H9 (cell line): ENCODE measurements at places on chromosomes 12 and 14. TPM values are rescaled to one million over a fixed set of nuclear protein-coding genes. Genes with fewer than 3 reads are reported as not detected.

DNA sequence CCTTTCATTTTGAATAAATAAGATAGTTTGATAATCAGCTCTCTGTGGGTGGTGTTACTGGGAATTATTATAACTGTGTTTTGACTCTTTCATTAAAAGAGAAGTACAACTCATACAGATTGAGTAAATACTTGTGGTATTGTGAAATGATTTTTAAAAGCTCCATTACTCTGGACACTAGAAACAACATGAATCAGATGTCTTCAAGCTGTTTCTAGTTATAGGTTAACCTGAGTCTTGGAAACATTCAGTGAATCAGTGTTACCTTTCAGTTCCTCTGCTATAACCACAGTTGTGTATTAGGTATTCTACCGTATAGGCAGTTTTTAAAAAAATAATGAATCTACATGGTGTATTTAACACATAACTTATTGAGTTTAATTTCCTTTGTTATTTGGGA, 128.4 kb upstream of the SSTR1 start:
- no peaks in the 10 kb centered on the region for H3K27me3 ChIP-seq
- H3K4me1 ChIP-seq: peaks cover 5% of the 10 kb centered on the region
- no peak overlapping the region for H3K4me3 ChIP-seq
- H3K36me3 ChIP-seq: no peaks in the 10 kb centered on the region; the same call in 1 of the 2 replicates

DNA sequence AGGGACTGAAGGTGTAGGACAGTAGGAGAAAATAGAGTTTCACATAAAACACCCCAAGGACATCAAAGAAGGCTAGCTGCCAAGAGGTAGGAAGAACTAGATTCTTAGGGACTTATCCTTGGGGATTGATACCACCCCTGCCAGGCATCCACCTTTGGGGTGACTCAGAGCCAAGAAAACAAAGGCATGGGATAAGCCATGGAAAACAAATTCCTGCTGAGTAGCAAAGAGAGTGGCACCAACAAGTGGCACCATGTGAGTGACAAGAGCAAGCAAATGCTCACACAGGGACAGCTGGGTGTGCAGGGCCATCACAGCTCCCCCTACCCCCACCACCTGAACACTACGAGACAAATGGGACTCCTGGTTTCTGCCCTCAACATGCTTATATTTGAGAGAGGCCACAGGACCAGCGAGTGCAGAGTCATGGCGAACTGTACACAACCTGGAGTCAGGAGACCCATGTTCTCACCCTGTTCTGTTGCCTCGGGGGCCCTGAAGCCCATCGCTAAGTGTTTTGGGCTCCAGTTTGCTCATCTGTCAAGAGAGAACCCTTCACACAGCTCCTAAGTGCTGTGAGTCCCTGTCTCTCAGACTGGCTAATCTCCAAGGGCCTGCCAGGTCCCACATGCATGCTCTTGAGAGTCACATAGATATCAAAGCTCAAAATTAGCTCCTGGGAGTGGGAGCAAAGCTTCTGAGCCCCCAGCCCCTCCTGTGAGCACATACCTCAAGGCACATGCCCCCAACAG, 91.9 kb downstream of the DPF3 start:
- no peak overlapping the region for H3K4me3 ChIP-seq
- H3K36me3 ChIP-seq: peaks cover 2% of the 10 kb centered on the region; the same call in 1 of the 2 replicates
- no peak for DNase-seq
- H3K4me1 ChIP-seq: peaks cover 7% of the 10 kb centered on the region; the same call in 1 of the 2 replicates
- no peak overlapping the region for H3K27ac ChIP-seq
- peaks cover 23% of the 10 kb centered on the region; the same call in 1 of the 2 replicates for H3K27me3 ChIP-seq

- H3K4me1 ChIP-seq: 0 out of 2 replicates have a peak, but pooled peaks cover 4% of the 10 kb centered on the region
- no peak for DNase-seq
- H3K27ac ChIP-seq: no peak overlapping the region
- no peak overlapping the region for H3K4me3 ChIP-seq
- no peaks in the 10 kb centered on the region for H3K27me3 ChIP-seq
- H3K36me3 ChIP-seq: no peaks in the 10 kb centered on the region
Observed at GRCh38 chr14:57080691-57081090, 188.0 kb downstream of the EXOC5 start.

GRCh38 chr12:6764011-6764828, 1.9 kb upstream of the PTMS start:
- H3K27ac ChIP-seq: no peak overlapping the region
- H3K27me3 ChIP-seq: no peaks in the 10 kb centered on the region
- H3K4me3 ChIP-seq: peak overlapping the region; percentile 69
- H3K4me1 ChIP-seq: peaks cover 13% of the 10 kb centered on the region
- peak; percentile 100 for DNase-seq

DNA sequence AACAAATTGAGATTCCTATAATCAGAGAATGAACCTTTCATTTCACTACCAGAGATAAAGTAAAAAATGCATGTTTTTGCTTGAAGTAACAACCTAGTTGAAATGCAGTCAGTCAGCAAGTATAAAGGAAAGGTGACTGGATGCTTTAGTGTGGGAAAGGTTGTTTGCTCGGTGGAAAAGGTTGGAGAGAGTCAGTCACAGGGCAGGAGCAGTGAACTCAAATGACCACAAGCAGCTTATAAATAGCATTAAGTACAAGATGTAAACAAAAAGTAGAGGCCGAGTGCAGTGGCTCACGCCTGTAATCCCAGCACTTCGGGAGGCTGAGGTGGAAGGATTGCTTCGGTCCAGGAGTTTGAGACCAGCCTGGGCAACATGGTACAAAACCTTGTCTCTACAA, 98.1 kb upstream of the FGD4 start:
- H3K27me3 ChIP-seq: no peaks in the 10 kb centered on the region
- no peaks in the 10 kb centered on the region for H3K4me1 ChIP-seq
- H3K27ac ChIP-seq: no peak overlapping the region
- DNase-seq: no peak
- H3K36me3 ChIP-seq: peaks cover 33% of the 10 kb centered on the region
- no peak overlapping the region for H3K4me3 ChIP-seq

- peaks cover 48% of the 10 kb centered on the region for H3K36me3 ChIP-seq
- H3K4me1 ChIP-seq: peaks cover 8% of the 10 kb centered on the region; the same call in 1 of the 2 replicates
- no peak overlapping the region for H3K27ac ChIP-seq
- H3K27me3 ChIP-seq: no peaks in the 10 kb centered on the region
- H3K4me3 ChIP-seq: no peak overlapping the region
Observed at GRCh38 chr12:11865824-11866223, 204.9 kb upstream of the BCL2L14 start.

GRCh38 chr12:2825132-2825531, 9.7 kb downstream of the NRIP2 start:
- H3K27ac ChIP-seq: no peak overlapping the region
- H3K4me1 ChIP-seq: peaks cover 3% of the 10 kb centered on the region; the same call in 1 of the 2 replicates
- no peaks in the 10 kb centered on the region for H3K27me3 ChIP-seq
- DNase-seq: peak; percentile 72

PPP2R5C gene
- 92.8 and 93.0 TPM in 2 replicates for total RNA-seq
